ENCODE measurements at places on chromosomes 7 and 10. TPM values are rescaled to one million over a fixed set of nuclear protein-coding genes. Genes with fewer than 3 reads are reported as not detected.

- DNase-seq: no peak
These were observed 546.6 kb downstream of the INHBA start for GRCh38 chr7:41156268-41156667.

GRCh38 chr7:108643136-108643535, 73.5 kb downstream of the DNAJB9 start:
- DNase-seq: no peak

- no peak for DNase-seq
These were observed 181.8 kb upstream of the PRSS1 start for GRCh38 chr7:142567201-142568075.

GRCh38 chr10:17348501-17349349, 105.7 kb downstream of the ST8SIA6 start:
- DNase-seq: peak; percentile 12

Gene RAB19
- polyA plus RNA-seq: 1.2 TPM

Measured in large intestine (tissue), 12 donors.